ENCODE measurements at places on chromosomes 4 and X.

DNA sequence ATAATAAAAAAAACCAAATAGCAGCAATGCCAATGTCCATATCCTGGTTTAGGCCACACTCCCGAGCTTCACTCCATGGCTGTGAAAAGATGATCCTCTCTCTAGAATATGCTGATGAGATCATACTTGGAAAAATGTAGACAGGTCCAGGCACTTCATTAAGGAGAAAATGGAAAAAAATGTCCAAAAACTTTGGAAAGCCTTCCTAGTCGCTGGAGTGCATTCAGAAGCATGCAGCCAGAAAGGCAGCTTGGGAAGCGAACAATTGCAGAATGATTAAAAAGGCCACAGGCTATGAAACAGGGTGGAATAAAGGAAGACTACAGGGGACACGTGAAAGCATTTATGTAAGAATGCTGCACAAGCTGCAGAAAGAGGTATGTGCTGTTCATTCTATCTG lies 165.6 kb upstream of the HCCS start:
- DNase-seq = no peak

GRCh38 chr4:125392694-125393093 lies 77.9 kb downstream of the FAT4 start:
- no peak for DNase-seq

DNA sequence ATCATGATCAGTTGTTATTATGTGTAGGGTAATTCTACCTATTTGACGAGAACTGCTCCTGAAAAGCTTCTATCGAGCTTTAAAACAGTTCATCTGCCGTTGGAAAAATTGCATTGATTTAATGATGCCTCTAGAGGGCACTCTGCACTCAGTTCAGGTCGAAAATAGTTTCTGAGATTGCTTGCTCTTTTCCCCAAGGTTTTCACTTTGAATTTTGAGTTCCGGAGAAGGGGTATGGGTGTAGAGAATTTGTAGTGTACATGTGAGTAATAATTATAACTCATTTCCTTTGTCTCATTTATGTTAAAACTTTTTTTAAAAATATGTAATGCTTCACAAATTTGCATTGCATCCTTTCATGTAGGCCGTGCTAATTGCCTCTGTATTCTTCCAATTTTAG lies 28.4 kb upstream of the TNIP3 start:
- DNase-seq = no peak

GRCh38 chr4:189600718-189601435 lies 339.8 kb upstream of the FRG1 start:
- DNase-seq = no peak

All from right cardiac atrium (tissue), 5 donors.